ENCODE measurements at places on chromosomes 13 and 19.
A peak's percentile ranks its signal among the peaks of the same experiment; 100 is the strongest.

GRCh38 chr19:6988257-6988656, 33.0 kb downstream of the MBD3L2B start:
- DNase-seq, result no peak

DNA sequence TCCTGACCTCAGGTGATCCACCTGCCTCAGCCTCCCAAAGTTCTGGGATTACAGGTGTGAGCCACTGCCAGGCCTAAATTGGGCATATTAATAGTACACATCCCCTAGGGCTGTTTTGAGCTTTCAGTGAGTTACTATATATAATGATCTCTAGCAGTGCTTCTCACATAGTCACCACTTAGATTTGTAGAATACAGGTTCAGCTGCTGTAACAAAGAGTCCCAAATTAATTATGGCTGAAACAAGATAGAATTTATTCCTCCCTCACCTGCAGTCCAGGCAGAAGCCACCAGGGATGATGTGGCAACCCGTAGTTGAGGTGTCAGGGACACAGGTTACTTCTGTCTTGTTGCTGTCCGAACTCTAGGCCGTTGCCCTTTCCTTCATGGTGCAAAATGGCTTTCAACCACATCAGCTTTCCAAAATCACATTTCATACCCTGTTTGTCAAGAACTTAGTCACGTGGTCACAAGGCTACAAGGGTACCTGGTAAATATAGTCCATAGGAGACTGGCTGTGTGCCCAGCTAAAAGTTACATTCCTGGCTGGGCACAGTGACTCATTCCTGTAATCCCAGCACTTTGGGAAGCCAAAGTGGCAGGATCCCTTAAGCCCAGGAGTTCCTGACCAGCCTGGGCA, 2.9 kb downstream of the PROSER3 start:
- DNase-seq, result no peak

- DNase-seq, result no peak
Measured at GRCh38 chr13:106981051-106981450, 413.1 kb upstream of the ARGLU1 start.

- DNase-seq, result no peak
Measured at GRCh38 chr19:5091018-5091683, 122.2 kb downstream of the KDM4B start.

DNA sequence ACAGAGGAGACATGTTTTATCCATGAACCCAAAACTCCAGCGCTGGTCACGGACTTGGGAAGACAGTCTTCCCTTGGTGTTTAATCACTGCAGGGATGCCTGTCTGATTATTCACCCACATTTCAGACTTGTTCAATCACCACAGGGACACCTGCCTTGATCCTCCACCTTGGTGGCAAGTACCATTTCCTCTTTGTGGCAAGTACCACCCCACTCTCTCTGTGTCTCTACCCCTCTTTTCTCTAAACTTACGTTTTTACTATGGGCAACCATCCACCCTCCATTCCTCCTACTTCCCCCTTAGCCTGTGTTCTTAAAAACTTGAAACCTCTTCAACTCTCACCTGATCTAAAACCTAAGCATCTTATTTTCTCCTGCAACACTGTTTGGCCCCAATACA, 16.8 kb downstream of the ZNF83 start:
- DNase-seq, result no peak

- DNase-seq, result no peak
Measured at GRCh38 chr13:22757530-22758120, 423.2 kb upstream of the SGCG start.

DNA sequence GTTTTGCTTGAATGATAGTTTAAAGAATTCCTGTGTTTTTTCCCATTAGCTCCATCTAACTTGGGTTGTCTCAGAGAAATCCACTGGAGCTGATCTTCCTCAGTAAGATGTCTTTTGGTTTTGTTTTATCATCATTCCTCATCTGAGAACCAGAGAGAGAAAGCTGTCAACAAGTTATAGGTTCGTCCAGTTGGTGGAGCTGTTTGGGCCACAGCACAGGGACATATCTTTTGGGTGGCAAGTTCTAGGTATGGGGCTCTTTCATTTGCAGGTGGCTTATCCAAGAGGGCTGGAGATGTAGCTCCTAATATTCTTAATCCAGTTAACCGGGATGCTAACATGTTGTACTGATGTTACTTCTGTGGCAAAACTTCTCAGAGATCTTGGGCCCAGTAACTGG, 174.2 kb downstream of the KCNRG start:
- DNase-seq, result peak; percentile 23

DNA sequence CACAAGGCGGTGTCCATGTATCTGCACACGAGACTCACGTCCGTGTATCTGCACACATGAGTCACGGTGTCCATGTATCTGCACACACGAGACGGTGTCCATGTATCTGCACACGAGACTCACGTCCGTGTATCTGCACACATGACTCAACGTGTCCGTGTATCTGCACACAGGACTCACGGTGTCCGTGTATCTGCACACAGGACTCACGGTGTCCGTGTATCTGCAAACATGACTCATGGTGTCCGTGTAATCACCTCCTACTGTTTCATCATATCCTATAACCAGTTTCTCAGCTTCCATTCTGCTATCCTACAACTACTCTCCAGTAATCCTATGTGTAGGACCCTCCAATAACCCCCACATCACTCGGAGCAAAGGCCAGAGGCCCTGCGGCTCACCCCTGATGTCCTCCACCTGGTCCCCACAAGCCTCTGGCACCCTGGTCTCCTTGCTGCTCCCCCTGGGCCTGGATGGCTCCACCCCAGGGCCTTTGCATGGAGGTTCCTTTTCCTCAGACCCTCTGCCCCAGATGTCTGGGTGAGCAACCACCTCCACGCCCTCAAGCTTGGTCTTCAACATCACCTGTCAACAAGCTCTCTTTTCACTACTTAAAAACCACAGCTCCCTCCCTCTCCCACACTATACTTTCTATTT, 2.5 kb upstream of the TMEM255B start:
- DNase-seq, result no peak

GRCh38 chr13:90696656-90697055, 650.8 kb upstream of the MIR17HG start:
- no peak for DNase-seq

- DNase-seq, result no peak
Measured at GRCh38 chr13:74066937-74067336, 67.3 kb downstream of the KLF12 start.

DNA sequence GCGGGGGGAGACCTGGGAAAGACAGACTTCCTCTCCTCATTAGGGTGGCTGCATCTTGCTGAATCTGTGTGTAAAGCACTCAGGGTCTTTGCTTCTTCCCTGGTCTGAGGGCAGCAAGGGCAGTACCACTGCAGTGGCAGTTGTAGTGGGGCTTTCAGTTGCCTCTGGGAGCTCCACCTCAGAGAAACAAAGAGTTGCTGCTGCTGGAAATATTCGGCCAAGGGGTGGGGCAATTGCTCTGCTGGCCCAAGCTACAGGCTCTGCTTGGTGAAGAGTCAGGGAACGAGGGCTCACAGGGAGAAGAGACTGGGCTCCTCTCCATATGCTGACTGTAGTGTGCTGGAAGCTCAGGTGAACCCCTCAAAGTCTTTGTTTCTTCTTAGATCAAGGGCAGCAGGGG, 52.5 kb downstream of the POSTN start:
- no peak for DNase-seq

- no peak for DNase-seq
Measured at GRCh38 chr13:110134801-110135200, 172.2 kb downstream of the COL4A1 start.

- no peak for DNase-seq
Measured at GRCh38 chr19:45852145-45852750, 10.7 kb downstream of the SYMPK start.

- no peak for DNase-seq
Measured at GRCh38 chr13:76826527-76826926, 59.7 kb downstream of the KCTD12 start.

- DNase-seq, result no peak
Measured at GRCh38 chr13:21043898-21044297, 17.5 kb downstream of the LATS2 start.

GRCh38 chr19:18424890-18425514, 5.8 kb downstream of the SSBP4 start:
- no peak for DNase-seq

DNA sequence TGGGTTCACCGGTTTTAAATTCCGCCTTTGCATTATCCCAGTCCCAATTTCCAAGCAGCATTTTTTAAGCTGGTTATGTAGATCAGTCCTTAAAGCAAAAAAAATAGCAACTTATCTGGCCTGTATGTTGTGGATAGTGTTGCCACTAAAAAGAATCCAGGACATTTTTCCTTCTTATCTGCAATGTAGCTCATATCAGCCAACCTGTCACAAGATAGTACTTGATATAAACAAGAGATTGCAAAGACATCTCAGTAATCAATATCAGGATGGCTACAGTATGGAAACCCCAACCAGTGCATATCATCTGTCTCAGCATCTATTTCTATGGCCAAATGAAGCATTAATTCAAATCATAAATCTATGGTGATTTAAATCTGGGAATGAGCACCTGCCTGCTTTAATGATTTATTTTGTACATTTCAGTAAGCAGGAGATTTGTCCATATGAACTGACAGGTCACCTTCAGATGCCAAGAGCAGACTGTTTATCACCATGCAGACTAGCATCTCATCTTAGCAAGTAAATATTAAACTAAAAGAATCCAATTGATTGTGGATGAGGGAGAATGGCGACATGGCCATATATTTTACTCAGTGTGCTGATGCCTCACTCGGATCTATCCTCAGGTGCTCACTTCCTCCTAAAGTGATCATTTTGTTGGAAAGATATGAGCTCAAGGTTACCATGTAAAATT, 240.4 kb downstream of the DACH1 start:
- no peak for DNase-seq

DNA sequence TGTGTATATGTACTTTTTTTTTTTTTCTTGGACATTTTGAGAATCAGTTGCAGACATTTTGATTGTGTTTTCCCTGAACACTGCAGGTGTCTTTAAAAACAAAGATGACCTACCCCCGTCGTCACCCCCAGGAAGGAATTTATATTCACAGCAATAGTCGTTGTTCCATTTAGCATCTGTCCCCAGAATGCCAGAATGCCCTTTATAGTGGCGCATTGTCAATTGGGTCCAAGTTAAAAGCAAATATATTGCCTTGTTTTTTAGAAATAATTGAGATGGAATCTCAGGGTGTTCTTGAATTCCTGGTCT, 1.8 kb upstream of the RNF225 start:
- no peak for DNase-seq

DNA sequence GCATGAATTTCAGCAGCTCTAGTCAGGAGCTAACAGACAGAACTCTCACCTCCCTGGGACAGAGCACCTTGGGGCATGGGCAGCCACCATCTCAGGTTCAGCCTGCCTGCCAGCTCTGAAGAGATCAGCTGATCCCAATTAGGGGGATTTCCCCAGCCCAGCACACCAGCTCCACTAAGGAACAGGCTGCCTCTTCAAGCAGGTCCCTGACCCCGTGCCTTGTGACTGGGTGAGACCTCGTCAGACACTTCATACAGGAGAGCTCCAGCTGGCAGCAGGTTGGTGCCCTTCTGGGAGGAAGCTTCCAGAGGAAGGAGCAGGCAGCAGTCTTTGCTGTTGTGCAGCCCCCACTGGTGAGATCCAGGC, 84.5 kb upstream of the UFM1 start:
- no peak for DNase-seq

DNA sequence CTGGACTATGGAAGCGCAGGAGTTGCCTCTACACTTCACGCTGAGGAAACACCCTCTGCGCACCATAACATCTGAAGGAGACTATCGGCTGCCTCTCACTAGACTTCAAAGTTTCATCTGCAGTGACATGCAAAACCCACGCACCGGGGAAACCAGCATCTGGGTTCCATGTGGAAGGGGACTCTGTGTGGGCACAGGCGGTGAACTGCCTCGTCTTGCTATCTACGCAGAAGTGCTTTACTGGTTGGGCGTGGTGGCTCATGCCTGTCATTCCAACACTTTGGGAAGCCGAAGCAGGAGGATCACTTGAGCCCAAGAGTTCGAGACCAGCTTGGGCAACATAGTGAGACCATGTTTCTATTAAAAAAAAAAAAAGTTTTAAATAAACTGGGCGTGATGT, 116.4 kb downstream of the STK24 start:
- DNase-seq, result no peak

Data from CD4-positive, alpha-beta T cell treated with Interleukin-12 subunit alpha and Interleukin-12 subunit beta, for 1 hour (primary cell).